ENCODE measurements at places on chromosomes 5 and 9.

- no peak for DNase-seq
Observed at GRCh38 chr9:111805830-111806241, 11.1 kb upstream of the SHOC1 start.

DNA sequence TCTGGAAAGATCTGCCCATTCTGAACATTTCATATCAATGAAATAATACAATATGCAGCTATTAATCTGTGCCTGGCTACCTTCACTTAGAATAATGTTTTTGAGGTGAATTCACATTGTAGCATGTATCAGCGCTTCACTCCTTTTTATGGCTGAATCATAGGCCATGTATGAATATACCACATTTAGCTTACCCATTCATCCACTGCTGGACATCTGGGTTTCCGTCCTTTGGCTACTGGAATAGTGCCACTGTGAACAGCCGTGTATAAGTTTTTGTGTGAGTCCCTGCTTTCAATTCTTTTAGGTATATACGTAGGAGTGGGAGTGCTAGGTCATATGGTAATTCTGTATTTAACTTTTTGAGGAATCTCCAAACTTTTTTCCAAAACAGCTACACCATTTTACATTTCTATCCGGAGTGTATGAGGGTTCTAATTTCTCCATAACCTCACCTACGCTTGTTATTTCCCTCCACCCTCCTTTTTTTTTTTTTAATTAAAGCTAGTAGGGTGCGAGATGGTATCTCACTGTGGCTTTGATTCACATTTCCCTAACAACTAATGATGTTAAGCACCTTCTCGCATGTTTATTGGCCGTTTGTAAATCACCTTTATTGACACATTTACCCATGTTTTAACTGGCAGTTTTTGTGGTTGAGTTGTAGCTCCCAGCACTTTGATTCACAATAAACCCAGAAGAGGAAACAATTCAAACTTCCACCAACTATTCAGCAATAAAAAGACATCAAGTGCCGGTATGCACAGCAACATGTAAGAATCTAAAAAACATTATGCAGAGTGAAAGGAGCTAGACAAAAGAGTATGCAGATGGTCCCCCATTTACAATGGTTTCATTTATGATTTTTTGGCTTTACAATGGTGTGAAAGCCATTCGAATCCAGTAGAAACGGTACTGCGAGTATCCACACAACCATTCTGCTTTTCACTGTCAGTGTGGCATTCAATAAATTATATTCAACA lies 8.1 kb downstream of the SEMA4D start:
- peak; percentile 41 for DNase-seq

- no peak for DNase-seq
Observed at GRCh38 chr9:76090909-76091308, 200.4 kb downstream of the PCSK5 start.

- peak; percentile 40 for DNase-seq
Observed at GRCh38 chr9:83937861-83938455, 16.7 kb upstream of the KIF27 start.

DNA sequence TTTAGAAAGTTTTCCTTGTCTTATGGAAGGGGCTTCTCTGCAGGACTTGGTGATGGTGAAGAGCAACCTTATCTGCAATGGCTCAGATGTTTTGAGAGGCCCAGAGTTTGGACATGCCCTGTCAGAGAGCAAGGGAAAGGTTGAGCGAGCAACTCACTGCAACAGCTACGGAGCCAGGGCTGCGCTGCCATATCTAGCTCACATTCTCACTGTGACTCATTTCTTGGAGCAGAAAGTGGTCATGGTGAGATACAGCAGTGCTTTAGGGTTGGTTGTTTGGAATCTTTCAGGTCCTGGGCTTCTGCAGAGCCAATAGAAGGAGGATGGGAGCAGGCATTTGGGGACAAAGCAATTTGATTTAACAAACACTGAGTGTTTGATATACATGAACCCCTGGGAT lies 12.3 kb downstream of the GLRA1 start:
- no peak for DNase-seq

- DNase-seq, result peak; percentile 36
Observed at GRCh38 chr9:129482521-129483414, 138.1 kb downstream of the C9orf50 start.

DNA sequence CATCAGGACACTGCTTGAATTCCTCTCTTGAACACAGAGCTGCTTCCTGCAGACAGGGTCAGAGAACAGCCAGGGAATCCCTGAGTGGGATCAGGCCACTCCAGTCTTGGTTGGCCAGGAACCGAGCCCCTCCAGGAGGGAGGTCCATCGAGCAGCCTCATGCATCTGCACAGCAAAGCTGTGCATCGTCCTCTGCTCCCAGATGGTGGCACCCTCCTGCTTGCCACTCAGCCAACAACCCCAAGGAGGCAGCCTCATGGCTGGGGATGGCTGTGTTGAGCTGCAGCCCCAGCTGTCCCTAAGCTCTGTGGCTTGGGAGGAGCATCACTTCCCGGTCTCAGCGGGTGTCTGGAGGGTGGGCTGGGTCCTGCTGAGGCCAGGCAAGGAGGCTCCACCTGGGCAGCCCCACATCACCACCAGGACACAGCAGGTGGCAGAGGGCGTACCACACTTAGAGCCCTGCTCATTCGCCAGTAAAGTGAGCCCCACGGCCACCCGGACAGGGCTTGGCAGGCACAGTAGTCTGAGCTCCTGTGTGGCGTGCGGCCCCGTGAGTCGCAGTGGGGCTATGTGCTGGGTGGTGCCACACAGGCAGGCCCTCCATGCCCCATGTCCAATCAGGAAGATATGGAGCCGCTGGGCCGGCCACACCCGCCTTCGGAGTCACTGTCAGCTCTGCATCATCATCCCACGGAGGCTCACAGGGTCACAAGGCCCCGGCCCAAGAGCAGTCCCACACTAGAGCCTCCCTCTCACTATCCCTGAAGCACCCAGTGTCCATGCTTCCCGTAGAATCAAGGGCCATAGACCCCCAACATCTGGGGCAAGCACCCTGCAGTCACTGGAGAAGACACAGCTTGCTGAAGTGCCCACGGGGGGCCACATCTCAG lies 11.9 kb downstream of the LPCAT1 start:
- DNase-seq, result no peak

- no peak for DNase-seq
Observed at GRCh38 chr5:159018855-159019254, 80.9 kb downstream of the EBF1 start.
